ENCODE measurements at places on chromosomes 5 and 9.
A peak's percentile ranks its signal among the peaks of the same experiment; 100 is the strongest.

- no peak for DNase-seq
Observed at GRCh38 chr9:80369641-80370040, 797.9 kb downstream of the TLE4 start.

- DNase-seq = no peak
Observed at GRCh38 chr9:36987891-36988290, 46.2 kb downstream of the PAX5 start.

- DNase-seq = no peak
Observed at GRCh38 chr5:78560000-78560855, 88.3 kb downstream of the LHFPL2 start.

- DNase-seq = peak; percentile 73
Observed at GRCh38 chr5:177389241-177390169, 5.3 kb downstream of the SLC34A1 start.

DNA sequence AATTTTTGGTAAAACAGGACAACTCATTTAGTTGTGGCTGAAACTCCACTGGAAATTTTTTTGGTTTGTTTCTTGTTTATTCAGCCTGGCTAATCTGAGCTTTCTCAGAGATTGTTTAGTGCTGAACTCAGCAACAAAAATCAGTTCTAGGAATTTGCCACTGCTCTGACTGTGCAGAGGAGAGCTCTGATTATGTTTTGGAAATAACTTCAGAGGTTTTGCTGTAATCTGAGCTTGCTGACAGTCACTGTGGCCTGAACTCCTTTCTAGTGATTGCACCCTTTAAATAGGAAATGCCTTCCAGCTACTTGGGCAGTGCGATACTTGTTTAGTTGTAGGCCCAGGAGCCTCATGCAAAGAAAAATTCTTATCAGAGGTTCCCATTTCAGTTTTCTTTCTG is 60.2 kb downstream of the OSTF1 start:
- DNase-seq = peak; percentile 23

All from CD4-positive, alpha-beta T cell treated with Interleukin-6 at 100 ng/mL for 8 hours (primary cell).